ENCODE measurements at places on chromosomes 11 and 22. TPM values are rescaled to one million over a fixed set of nuclear protein-coding genes. Genes with fewer than 3 reads are reported as not detected.

GRCh38 chr11:73577496-73577917, 20.4 kb downstream of the FAM168A start:
- DNase-seq = no peak

Gene UPK3A
- total RNA-seq = not detected

DNA sequence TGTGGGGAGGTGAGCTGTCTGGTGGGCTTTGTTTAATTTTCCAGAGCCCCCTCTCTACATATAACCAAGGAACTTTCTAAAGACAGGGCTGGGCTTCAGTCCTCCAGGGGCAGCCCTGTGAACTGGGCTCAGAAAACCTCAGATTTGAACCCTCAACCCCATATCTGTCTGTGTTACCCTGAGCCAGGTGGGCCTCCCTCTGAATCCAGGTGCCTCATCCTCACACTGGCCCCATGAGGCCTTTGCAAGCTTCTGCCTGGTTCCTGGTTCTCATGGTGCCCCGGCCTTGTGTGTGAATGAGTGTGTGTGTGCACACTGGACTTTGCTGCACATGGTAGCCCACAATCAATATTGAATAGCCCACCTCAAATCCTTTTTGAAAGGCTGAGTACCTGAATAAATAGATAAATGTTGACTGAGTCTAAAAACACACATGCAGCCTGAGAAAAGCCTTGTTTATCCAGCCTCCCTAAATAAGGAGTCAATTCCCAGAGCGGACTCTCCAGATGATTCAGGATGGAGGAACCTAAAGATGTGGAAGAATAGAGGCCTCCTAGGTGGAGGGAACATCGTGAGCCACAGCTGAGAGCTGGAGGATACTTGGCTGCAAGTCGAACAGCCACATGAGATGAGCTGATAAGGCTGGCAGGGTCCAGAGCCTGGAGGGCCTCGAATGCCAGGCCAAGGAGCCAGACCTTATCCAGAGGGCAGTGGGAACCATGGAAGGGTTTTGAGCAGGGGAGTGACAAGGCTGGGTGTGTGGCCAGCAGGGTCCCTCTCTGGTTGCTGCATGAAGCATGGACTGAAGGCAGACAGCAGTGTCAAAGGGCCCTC, 28.1 kb upstream of the P2RY2 start:
- no peak for DNase-seq

DNA sequence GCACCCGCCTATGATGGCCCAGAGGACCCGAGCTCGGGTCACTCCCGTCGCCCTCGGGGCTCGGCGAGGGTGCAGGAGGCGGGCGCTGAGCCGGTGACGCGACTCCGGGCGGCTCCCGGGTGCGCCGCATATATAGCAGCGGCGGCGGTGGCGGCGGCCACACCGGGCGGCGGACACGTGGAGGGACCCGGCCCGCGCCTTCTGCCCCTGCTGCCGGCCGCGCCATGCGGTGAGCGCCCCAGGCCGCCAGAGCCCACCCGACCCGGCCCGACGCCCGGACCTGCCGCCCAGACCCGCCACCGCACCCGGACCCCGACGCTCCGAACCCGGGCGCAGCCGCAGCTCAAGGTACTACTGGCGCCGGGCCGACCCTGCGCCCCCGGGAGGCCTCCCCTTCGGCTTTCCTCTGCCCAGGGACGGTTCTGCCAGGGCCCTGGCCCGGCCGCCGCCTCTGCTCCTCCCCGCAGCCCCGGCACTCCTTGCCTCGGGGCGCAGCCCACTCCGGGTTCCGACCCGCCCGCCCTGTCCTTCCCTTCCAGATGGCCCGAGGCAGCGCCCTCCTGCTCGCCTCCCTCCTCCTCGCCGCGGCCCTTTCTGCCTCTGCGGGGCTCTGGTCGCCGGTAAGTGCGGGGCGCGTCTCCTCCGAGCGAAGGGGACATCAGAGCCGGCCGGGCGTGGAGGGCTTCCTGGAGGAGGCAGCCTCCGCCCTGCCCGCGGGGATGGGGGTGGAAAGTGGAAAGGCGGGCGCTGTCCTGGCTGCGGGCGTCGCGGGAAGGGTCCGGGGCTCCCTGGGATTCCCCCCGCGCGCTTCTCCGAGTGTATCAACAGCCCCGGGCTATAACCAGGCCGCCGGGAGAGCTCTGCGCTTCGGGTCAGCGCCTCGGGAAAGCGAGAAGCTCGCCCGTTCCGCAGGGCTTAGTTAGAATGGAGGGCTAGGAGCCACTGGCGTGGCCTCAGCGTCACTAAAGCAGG, at the start of gene GAL:
Gene GAL (plus strand): TSS at position 160 of the 972 bp plus-strand sequence. CDS start 380 bp downstream, at position 540.
- DNase-seq = no peak

DNA sequence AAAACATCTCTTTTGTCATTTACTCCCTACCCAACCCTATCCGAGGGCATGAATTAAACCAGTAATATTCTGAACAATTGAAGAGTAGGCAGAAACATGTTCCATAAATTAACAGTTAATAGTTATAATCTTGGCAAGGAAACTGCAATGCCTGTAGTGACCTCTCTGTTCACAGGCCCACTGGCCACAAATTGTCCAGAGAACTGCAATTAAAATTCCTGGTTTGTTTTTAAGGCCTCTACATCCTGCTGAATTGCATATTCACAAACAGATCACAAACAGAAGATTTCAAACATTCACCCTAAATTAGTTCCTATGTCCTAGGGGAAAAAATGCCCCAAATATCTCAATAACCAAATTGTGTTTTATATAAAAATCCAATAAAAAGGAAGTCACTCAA, 143.2 kb upstream of the TRPC6 start:
- no peak for DNase-seq

GRCh38 chr11:99244613-99245012, 223.9 kb downstream of the CNTN5 start:
- no peak for DNase-seq

GRCh38 chr11:84865257-84865656, 761.9 kb downstream of the DLG2 start:
- DNase-seq = no peak

GRCh38 chr11:44658506-44658850, 68.3 kb upstream of the TSPAN18 start:
- DNase-seq = no peak

DNA sequence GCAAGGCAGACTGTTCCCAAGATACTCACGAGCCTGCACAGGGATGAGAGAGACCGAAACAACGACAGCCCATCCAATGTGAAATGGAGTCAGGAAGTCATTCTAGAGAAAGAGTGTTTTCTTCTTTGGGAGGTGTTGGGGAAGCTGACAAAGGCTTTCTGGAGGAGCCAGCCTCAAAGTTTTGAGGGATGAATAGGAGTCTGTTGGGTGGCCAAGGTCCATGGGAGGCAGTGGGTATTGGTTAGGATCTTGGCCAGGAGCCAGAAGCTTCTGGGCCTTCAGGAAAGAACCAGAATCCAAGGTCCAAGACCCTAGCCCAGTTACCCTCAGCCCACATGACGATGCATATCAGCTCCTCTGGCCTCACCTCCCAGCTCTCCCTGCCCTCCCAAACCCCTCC, 59.9 kb upstream of the SHISAL1 start:
- DNase-seq = no peak

DNA sequence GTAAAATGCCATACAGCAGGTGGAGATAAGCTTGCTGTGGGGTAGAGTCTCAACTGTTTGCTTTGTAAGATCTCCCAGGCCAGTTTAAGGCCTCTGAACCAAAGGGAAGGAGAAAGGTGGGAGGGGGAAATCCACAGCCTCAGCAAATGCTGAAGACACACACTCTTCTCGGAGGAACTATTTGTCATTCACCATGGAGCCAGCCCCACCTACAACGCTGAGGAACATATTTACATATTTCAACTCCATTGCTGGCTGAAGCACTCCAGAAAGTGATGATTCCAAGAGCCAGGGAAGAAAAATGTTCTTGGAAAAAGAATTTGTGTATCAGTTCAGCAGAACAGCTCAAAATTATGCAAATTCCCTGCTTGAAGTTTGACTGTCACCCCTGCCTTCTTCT, 6.5 kb downstream of the TENM4 start:
- DNase-seq = no peak

Gene PHRF1
- total RNA-seq = 31.5 TPM

DNA sequence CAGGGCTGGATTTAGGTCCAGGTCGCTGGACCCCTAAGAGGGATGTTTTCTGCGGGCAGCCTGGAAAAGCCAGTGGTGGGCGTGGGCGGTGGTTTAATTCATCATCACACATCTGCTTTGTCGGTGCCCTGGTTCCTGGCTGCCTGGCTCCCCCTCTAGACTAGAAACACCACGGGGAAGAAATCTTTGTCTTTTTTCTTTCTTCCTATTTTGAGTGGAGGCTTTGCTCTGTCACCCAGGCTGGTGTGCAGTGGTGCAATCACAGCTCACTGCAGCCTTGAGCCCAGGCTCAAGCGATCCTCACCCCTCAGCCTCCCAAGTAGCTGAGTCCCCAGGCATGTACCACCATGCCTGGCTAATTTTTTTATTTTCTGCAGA, 86.6 kb upstream of the LINC01488 start:
- no peak for DNase-seq

- DNase-seq = peak; percentile 57
Measured at GRCh38 chr11:86746514-86746913, 53.8 kb upstream of the PRSS23 start.

GRCh38 chr22:31094021-31094551, 13.0 kb downstream of the SMTN start:
- no peak for DNase-seq

- DNase-seq = no peak
Measured at GRCh38 chr22:25045159-25045558, 92.6 kb downstream of the KIAA1671 start.

GRCh38 chr11:3022300-3022967, 30.3 kb upstream of the NAP1L4 start:
- DNase-seq = peak; percentile 32

- peak; percentile 68 for DNase-seq
Measured at GRCh38 chr11:120339394-120339890, 3.2 kb downstream of the ARHGEF12 start.

Gene MPPED2
- 13.7 TPM for total RNA-seq

GRCh38 chr22:49957826-49958365, 2.7 kb upstream of the PIM3 start:
- no peak for DNase-seq

GRCh38 chr11:82867495-82868082, 32.6 kb downstream of the PRCP start:
- DNase-seq = peak; percentile 77

Gene SMC1B
- 0.72 TPM for total RNA-seq

DNA sequence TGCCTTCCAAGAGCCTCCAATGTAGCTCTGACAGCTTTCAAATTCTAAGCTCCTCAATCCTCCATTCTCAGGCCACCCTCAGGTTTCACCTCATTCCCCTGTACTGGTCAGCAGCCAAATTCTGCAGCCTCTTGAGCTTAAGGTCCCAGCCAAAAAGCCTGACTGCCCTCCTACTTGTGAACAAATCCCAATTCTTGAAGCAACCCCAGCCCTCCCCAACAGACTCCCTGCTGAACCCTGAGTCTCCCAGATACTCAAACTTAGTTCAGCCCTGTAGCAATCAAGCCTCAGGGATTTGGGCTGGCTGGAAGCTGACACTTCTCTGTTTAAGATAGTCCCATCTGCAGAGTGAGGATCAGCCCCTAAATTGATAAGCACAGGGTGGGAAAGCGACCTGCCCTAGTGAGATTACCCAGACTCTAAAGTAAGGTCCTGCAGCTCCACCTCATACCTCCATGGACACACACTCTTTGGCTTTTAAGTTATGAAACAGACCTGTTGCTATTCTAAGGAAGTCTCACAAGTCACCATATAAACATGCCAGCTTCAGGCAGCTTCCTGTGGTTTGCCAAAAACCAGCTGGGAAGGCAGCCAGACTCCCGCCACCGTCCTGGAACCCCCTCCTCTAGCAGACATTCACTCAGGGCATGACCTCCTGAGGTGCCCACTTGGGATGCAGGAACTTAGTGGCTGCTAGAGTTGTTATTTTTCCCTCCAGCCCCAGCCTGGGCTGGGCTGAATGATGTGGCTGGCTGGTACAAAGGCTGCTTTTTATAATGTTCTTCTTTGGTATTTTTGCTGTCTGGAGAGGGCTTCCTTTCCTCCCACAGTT, 82.5 kb upstream of the PICALM start:
- DNase-seq = peak; percentile 86

DNA sequence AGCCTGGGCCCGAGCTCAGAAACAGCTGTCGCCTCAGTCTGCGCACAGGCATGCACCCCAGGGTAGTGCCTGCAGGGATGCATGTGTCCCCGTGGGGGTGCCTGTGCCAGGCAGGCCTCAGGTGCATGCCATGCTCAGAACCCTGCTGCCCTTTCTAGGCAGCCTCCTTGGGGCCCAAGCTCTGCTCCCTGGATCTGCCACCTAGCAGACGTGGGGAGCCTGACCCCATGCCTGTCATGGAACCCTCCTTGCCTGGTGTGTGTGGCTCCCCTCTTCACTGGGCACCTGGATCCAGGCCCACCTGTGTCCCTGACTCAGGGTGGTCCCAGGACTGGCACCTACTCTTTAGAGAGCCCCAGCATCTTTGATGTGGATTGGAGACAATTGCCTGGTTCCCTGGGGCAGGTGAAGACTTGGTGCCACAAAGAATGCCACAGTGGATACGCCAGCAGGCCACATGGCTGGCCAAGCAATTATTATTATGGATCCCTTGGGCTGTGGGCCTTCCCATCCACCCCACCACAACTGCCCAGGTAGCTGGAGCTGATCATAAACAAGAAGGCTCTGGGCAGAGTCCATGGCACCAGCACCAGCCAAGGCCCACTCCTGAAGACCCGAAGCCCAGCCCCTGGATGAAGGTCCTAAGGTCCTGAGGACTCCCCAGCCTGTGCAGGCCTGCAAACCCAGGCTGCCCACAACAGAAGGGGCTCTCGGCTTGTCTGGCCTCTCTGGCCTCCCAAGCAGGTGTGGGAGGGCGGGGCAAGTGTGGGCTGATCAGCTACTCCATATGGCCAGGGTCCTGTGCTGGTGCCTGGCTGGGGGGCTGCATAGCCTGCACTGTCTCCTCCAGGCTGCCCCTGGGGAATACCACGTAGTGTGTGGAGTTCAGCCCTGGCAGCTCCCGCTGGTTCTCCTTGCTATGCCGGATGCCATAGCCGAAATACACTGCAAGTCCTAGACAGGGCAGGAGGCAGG, 3.8 kb downstream of the SLC7A4 start:
- no peak for DNase-seq

DNA sequence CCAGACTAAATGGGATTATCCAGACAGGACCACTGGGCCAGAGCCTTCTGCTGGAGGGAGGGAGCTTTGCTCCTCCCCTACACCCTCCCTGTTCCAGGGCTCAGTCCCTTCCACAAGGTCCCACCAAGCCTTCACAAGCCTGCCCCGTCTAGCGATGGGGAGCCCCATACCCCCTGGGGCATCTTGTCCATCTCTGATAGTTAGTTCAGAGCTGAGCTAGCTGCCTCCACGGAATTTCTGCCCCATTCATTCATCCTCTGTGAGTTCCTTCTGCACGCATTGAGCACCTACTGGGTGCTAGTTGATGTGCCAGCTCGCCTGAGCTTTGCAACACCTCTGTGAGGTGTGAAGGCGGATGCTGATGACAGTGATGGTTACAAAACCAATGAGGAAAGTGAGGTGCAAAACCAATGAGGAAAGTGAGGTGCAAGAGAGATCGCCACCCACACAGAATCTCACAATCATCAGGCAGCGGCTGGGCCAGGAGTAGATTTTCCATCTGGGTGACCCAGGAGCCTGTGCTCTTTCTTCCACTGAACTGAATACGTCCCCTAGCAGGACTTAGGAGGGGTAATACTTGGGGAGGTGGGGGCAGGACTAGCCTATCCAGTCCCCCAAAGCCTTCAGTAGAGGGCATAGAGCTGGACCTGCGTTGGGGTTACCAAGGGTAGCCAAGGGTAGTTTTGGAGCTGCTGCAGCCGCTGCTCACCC, 21.5 kb upstream of the CBX7 start:
- DNase-seq = no peak

Gene GAL
- total RNA-seq = not detected

All from umbilical cord (tissue), 2 donors.